ENCODE measurements at places on chromosomes 12 and 14.

GRCh38 chr14:85564841-85565527 lies 35.0 kb downstream of the FLRT2 start:
- no peak for DNase-seq

DNA sequence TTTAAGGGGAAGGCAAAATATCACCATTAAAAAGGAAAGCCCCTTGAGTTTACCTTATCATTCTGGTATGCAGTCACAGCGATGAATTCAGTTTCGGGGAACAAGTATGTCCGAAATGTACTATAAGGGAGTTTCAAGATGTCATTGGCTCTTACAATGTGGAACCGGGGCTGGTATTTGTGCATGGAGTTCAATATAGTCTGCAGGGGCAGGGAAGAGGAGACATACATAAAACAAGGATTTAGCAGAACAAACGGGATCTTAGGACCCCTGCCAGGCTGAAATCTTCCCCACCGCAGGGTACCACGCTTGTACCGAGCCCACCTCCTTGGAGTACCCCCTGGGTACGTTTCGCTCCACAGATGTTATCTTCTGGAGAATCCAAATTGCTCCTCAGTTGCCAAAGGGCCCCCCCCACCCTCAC lies 4.5 kb downstream of the TBX3 start:
- DNase-seq = no peak

DNA sequence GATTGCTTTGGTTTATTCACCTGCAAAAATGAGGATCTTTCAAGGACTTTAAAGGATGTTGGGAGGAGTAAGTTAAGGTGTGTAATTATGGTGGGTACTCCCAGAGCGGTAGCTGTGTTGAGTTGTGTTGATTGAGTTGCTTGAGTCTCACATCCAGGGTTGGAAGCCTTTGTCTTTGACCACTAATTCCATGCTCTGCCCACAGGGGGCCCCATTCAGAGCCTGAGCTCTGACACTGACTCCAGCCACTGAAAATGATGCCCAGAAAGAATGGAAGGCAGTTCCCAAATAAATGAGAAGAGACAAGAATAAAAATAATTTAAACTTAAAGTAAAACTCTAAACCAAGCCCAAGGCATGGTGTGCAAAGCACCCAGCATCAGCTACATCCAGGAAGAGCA lies 237.4 kb upstream of the PWP1 start:
- DNase-seq = no peak

- DNase-seq = no peak
Measured at GRCh38 chr12:18747895-18748294, 10.0 kb downstream of the CAPZA3 start.

- DNase-seq = no peak
Measured at GRCh38 chr12:60394665-60395064, 798.8 kb downstream of the SLC16A7 start.

GRCh38 chr12:26369588-26369987 lies 174.2 kb downstream of the SSPN start:
- DNase-seq = no peak

GRCh38 chr12:122988612-122989212 lies 8.2 kb downstream of the ARL6IP4 start:
- no peak for DNase-seq
